ENCODE measurements at places on chromosomes 5 and 9.

GRCh38 chr5:169753795-169754194 lies 116.7 kb downstream of the DOCK2 start:
- DNase-seq, result no peak

DNA sequence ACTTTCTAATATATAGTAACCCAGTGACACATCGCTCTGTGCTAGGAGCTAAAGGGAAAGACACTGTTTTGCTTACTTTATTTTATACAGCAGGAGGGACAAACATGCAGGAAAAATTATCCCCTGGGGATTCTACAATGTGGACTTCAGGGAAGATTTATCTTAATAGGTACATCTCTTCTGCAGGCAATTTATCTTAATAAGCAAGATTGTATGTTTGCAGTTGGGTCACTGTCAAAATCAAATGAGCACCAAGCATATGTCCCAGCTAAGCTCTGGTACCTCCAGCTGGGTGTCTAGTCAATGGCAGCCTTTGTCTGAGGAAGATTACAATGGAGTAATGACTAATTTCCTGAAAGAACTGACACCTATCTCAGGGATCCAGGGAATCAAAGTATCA lies 309.9 kb upstream of the PANK3 start:
- no peak for DNase-seq

DNA sequence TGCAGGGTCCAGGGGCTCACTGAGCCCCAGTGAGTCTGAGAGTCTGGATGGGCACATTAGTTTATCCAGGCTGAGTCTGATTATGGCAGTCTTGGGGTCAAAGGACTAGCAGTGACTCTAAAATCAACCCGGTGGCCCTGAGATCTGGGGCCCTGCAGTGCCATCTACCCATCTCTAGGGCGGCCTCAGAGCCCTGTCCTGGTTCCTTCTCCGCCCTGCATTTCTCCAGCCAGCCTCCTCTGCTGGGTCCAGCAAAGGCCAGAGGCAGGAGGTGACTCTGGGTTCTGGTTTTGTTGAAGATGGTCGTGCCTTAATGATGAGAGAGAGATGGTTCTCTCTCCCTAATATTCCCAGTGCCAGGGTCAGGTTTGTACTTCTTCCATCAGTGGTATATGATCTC lies 15.0 kb downstream of the DCANP1 start:
- DNase-seq, result no peak

DNA sequence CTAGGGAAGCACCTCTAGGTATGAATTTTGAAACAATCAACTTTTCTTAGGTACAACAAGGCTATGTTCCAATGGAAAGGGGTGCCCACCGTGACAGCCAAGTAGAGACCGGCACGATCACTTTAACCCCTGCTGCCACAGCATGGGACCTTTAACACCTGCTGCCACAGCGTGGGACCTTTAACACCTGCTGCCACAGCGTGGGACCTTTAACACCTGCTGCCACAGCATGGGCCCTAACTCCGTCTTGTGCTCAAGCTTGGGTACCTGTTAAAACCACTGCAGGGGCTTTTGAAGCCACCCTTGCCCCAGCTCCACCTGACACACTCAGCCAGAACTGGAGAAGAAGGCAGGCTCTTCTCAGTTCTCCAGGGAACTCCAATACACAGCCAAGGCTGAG lies 18.2 kb upstream of the MXD3 start:
- DNase-seq, result no peak

DNA sequence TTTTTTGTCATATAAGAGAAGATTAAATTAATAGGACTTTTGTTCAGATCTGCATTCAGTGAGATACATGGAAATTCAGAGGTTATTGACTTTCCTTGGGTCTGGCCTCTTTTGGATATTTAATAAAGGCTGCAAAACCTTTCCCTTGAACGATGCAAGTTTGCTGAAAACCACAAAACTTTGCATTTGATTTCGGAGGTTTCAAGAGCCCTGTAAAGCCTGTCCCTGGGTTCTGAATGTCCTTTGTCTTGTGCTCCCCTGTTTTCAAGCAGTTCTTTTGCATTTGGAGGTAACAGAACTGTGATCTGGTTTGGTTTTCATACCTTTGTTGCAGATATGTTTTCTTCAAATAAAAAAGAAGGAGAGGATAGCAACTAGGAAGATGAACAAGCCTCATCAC lies 188.1 kb upstream of the DMRT1 start:
- DNase-seq, result no peak

- no peak for DNase-seq
These were observed 1.3 kb upstream of the ZNF462 start for GRCh38 chr9:106861640-106862109.

DNA sequence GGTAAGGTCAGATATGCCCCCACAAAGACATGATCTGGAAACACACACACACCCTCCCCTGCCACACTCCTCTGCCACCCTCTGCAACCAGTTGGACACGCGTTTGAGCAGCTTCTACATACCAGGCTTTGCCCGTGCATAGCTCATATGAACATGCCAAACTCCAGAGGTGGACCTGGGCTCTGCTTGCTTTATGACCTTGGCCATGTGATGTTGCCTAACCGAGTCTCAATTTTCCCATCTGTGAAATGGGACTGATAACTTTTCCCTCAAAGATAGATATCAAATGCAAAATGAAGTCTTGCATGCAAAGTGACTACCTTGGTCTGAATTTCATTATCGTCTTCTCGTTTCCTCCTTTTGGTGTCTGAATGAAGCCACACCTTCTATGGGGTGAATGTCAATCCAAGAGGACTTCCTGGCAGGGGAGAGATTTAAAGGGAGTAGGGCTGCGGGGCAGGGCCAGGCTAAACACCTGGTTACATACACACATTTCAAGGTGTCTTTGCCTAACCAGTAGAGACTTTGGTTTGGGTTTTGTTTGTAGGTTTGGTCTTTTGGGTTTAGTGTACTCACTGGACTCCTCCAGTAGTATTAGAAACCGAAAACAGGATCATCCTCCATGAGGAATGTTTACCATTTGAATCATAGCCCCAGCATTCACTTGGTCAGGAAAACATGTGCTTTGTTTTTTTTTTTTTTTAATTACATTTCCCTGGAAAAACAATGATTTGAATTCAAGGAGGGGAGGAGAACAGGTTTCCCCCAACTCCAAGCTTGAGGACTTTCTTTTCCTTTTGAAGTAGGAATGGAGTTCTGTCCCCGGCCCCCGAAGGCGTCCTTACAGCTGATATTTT lies 63.2 kb downstream of the COL27A1 start:
- DNase-seq, result no peak

- DNase-seq, result no peak
These were observed 24.6 kb downstream of the TRAF1 start for GRCh38 chr9:120901755-120902568.

GRCh38 chr9:104177676-104178075 lies 83.6 kb downstream of the SMC2 start:
- DNase-seq, result no peak

DNA sequence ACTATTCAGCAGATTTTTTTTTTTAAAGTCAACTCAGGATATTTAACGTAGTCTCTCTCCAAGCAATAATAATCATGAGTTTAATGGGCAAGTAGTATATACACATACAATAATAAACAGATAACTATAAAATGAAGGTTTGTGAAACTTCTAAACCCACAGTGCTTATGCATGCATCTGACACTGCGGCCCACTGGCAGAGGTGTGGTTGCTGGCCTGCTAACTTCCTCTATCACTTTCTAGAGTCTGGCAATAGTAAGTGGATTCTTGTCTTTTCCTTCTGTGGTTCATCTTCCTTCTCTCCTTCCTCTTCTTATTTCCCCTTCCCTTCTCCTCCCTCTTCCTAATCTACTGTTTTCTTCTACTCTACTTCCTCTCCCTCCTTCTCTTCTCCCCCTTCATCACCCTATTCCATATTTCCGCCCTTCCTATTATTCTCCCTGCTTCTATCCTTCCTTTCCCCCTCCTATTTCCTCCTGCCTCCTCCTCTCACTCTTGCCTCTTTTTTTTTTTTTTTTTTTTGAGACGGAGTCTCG lies 18.6 kb upstream of the AGXT2 start:
- no peak for DNase-seq

- DNase-seq, result no peak
These were observed 148.2 kb upstream of the PLPPR1 start for GRCh38 chr9:100880284-100880683.

DNA sequence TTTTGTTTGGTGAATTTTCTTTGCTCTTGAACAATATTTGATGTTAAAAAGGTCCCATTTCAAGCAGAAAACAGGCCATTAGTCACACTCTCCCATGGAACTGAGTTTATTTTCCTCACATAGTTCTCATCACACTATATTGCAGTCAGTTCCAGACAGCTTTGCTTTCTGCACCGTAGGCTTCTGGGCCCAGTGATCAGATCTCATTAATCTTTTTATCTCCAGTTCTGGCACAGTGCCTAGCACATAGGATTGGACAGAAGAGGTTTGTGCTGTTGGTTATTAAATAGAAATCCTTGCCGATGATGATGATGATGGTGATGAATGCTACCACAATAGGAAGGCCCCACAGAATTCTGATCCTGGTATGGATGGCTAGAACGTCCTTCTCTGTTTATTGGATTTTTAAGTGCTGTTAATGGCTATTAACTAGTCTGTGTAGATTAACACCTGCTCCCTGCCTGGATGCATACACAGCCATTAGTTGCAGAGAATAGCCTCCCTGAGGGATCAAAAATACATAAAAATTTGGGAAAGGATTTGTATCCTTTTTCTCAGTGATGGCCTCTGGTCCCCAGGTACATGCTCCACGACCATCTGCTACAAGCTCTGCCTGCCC lies 52.0 kb upstream of the NTRK2 start:
- no peak for DNase-seq

DNA sequence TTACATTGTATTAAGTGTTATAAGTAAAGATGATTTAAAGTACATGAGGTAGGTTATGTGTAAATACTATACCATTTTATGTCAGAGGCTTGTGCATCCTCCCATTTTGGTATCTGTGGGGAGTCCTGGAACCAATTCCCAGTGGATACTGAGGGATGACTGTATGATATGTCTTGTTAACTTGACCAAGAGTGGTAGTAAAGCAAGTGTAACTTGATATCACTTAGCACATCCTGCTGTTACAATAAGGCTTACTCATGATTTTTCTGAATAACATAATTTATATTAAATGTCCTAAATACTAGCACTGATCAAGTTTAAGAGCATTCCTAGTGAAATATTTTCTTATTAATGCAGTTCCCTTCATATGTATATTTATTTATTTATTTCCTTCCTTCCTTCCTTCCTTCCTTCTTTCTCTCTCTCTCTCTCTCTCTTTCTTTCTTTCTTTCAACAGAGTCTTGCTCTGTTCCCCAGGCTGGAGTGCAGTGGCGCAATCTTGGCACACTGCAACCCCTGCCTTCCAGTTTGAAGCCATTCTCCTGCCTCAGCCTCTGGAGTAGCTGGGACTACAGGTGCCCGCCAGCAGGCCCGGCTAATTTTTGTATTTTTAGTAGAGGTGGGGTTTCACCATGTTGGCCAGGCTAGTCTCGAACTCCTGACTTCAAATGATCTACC lies 7.5 kb downstream of the NDFIP1 start:
- DNase-seq, result no peak

DNA sequence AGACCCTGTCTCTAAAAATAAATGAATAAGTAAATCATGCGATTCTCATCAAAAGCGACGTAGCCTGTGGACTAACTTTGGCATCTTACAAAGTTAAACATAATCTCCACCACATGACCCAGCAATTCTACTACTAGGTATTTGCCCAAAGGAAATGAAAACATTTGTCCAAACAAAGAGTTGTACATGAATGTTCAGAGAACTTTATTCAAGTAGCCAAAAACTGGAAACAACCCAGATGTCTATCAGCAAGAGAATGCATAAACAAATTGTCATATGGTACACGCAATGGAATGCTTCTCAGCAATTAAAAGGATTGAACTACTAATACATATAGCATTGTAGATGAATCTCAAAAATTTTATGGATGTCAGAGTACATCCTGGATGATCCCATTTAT lies 82.6 kb downstream of the ADRB2 start:
- DNase-seq, result no peak

DNA sequence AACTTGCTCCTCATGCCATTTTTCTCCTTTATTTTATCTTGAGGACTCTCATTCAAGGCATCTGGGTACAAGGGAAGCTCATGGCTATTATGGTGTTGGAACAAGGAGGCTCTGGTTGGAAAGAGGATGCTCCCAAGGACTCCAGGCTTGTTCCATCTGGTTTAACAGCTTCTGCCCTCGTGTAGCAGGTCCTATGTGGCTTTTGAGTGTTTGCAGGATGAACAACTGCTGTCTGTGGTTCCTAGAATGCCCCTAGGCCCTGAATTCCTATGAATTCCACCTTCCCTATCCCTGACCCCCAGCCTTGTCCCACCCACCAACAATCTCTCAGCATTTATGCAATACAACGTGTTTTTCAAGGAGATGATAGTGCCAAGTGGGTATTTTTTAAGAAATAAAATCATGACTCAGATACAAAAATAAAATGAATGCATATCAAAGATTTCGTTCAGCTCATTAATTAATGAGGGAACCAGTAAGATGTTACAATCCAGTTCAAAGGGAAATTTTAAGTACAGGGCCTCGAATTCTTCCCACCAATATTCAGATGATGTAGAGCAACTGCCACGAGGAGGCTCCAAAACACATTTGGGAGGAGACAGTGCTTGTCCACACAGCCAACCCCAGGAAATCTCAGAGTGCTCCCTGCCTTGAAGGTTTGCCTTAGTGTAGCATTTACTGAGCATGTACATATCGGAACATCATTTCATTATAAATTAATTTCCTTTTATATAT lies 182.0 kb downstream of the MUSK start:
- no peak for DNase-seq

DNA sequence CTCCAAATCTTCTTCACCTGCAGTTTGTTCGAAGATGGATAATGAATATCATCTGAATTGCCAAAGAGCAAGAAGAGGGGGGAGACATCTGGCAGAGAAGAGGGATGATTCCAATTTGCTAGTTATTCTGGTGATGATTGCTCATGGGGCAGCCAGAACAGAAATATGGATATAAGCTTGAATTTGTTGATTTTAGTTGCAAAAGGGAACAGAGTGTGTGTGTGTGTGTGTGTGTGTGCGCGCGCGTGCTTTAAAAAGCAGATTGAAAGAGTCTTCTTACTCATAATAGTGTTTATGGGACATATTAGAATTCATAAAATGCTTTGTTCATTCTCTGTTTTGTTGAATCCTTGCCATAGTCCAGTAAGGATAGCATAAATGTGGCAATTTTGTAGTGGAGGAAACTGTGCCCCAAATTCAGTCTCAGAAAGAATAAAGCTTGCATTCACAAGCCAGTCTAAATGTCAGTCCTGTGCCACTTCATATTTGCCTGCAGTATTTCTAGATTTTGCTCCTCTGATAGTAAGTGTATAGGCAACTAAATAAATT lies 436.3 kb upstream of the KLF4 start:
- no peak for DNase-seq

Data from NCI-H2081 treated with DMSO at 0.1 percent for 48 hours (cell line).